Activated naive CD4-positive, alpha-beta T cell treated with anti-CD3 and anti-CD28 coated beads for 36 hours (primary cell): ENCODE measurements at places on chromosomes 6 and 20.

DNA sequence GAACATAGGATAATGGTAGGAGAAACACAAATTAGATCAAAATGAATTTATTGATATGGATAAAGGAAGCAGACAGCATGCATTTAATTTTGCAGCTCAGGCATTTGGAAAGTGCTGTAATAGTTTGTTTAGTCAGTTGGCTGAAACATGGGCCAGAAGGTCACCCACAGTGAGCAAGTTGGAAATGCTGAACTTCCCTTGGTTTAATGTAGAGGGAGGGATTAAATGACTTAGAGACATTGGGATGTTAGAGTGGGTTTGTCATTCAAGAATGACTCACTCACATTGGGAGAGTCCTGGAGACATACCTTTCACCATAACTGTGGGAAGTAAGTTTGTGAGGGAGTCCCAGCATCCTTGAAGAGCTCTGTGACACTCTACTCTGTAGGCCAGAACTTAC, 231.5 kb upstream of the PLCB4 start:
- H3K27ac ChIP-seq, result no peak overlapping the region
- H3K27me3 ChIP-seq, result no peaks in the 10 kb centered on the region
- H3K4me1 ChIP-seq, result no peaks in the 10 kb centered on the region
- H3K4me3 ChIP-seq, result no peak overlapping the region

- peaks cover 71% of the 10 kb centered on the region for H3K4me1 ChIP-seq
- peak overlapping the region; percentile 89 for H3K27ac ChIP-seq
These were observed 198.7 kb downstream of the GMPR start for GRCh38 chr6:16437095-16437494.

DNA sequence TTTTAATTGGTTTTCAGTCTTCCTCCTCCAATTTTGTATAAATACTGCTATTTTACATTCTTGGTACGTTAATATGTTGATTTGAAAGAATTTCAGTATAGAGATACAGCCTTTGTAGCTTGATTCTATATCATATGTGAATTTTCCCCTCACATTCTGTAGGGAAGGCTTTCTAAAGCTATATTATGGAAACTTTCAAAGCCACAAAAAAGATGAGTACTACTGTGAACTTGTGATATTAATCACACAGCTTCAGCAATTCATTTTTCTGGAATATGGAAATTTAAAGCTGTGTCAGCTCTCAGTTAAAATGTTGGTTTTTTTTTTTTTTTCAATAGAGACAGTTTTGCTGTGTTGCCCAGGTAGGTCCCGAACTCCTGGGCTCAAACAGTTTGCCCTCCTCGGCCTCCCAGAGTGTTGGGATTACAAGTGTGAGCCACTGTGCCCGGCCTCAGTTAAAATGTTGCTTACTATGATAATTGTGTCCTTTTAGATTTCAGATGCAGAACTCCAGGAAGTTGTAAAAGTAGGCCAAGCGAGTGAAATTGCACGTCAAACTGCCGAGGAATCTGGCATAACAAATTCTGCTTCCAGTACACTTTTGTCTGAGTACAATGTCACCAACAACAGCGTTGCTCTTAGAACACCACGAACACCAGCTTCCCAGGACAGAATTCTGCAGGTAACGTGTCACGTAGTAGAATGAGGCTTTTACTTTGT, 20.6 kb downstream of the CDC5L start:
- H3K36me3 ChIP-seq, result peaks cover 70% of the 10 kb centered on the region
- no peak for DNase-seq
- no peak overlapping the region for H3K4me3 ChIP-seq

DNA sequence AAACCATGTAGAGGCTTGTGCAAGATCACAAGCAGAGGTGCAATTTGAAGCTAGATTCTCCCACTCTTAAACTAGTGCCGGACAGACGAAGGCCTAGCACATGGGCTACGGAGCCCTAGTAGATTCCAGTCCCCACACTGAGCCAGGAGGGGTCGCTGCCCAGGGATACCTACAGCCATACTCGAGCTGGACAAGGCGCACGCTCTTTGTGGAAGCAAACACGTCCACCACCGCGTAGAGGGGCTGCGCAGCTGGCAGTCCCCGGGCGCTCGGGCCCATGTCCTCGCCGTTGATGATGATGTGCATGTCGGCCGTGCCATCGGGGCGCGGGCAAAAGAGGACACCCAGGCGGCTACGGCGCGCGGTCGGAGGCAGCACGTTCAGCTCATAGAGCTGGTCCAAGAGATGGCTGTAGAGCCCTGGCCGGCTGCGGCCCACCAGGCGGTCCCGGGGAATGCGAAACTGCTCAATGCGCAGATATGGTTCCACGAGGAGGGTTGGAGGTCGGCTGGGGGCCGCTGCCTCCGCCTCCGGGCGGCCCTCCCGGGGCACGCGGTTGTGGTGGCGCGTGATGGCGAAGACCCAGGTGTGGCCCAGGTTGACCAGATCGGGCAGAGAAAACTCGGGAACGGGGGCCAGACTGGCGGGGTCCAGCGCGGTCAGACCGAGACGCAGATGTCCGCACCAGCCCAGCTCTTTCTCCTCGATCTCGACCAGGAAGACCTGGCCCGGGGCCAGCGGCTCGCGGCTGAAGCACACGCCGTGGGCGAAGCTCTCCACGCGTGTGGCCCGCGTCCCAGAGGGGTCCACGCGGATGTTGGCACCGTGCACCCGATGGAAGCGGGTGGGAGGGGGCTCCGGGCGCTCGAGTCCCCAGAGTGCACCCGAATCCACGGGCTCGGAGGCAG, 677 bp downstream of the NEURL2 start:
- H3K36me3 ChIP-seq, result peaks cover 5% of the 10 kb centered on the region
- H3K4me1 ChIP-seq, result peaks cover 30% of the 10 kb centered on the region
- peak overlapping the region; percentile 89 for H3K4me3 ChIP-seq
- H3K27ac ChIP-seq, result peak overlapping the region; percentile 50
- peak; percentile 63 for DNase-seq

DNA sequence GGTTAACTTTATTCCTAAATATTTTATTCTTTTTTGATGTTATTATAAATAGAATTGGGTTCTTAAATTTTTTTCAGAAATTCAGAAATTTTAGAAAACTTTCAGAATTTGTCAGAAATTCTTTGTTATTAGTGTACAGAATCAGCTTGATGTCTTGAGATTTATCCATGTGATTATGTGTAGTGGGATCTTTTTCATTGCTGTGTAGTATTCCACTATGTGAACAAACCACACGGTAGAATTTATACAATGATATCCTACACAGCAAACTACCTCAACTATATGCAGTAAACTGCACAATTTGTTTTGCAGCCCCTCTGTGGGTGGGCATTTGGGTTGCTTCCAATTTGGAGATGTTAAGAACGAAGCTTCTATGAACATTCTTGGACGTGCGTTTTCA, 43.9 kb downstream of the PACSIN1 start:
- H3K4me3 ChIP-seq, result no peak overlapping the region
- no peak for DNase-seq

- peaks cover 20% of the 10 kb centered on the region for H3K4me1 ChIP-seq
- peak overlapping the region; percentile 26 for H3K4me3 ChIP-seq
- no peak for DNase-seq
These were observed 771 bp upstream of the SNAI1 start for GRCh38 chr20:49982072-49982345.

DNA sequence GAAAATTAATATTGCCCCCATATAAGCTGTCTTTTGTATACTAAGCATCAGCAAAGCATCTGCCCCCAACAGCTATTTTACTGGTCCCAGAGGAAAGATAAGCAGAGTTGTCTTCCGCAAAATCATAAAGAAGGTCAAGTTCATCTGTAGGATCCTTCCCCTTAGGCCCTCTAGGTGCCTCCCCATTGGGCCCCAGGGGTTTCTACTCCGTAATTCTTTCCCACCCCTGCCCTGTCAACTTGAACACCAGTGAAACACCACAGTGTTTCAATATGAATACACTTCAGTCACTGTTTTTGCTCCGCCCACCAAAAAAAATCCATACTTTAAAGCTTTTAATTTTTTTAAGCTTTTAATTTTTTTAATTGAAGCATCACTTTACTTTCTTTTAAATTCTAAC, 159.2 kb downstream of the ATXN1 start:
- H3K27me3 ChIP-seq, result no peaks in the 10 kb centered on the region
- H3K36me3 ChIP-seq, result peaks cover 5% of the 10 kb centered on the region
- DNase-seq, result peak; percentile 73
- H3K27ac ChIP-seq, result no peak overlapping the region

DNA sequence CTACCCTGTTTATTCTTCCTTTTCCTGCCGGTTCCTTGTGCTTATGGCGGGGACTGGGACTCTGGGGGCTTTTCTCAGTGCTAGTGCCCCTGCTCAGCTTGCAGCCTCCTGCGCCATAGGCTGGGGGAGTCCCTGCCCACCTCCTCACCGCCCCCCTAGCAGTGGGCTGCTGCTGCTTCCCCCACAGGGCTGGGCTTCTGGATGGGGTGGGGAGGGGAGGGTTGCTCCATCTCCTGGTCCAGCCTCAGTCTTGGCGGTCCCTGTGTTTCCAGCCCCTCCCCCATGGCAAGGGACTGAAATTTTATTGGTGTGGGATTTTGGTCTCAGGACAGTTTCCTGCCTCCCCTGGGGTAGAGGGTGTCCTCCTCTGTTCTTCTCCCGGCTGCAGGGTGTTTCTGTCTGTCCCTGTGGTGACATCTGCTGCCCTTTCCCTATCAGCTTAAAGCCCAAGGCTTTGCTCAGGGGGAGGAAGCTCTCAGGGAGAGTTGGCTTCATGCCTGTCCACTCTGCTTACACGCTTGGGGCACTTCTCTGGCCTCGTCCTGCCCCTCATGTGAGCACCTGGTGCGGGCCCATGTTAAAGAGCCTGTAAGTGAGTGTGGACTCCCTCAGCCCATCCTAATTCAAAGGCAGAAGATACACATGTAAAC, 100.6 kb downstream of the HIVEP1 start:
- H3K4me3 ChIP-seq, result no peak overlapping the region
- no peak overlapping the region for H3K27ac ChIP-seq
- no peak for DNase-seq
- H3K27me3 ChIP-seq, result no peaks in the 10 kb centered on the region
- peaks cover 59% of the 10 kb centered on the region for H3K4me1 ChIP-seq

GRCh38 chr6:31139599-31139998, 733 bp upstream of the PSORS1C2 start:
- no peak for DNase-seq
- H3K27me3 ChIP-seq, result no peaks in the 10 kb centered on the region
- H3K4me1 ChIP-seq, result peaks cover 4% of the 10 kb centered on the region
- H3K36me3 ChIP-seq, result peaks cover 3% of the 10 kb centered on the region
- no peak overlapping the region for H3K4me3 ChIP-seq

- H3K4me3 ChIP-seq, result no peak overlapping the region
- peaks cover 15% of the 10 kb centered on the region for H3K27me3 ChIP-seq
- peak; percentile 37 for DNase-seq
- H3K27ac ChIP-seq, result no peak overlapping the region
These were observed 164.9 kb upstream of the SASH1 start for GRCh38 chr6:148177589-148178233.

DNA sequence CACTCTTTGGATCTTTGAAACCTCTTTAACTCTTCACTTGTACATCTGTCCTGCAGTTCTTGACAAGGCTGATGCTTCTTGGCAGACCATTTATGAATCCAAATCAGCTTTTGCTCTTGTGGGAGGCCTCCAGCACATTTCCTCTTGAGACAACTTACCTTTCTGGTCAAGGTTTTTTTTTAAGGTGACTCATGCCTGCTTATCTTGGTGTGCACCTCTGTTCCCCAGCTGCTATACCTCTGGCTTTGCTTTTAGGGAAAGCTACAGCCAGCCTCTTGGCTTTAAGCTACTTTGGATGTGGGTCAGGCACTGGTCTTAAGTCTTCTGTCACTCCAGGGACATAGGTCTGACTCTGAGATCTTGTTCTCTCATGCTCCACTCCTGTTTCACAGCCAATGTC, 106.5 kb downstream of the PHF3 start:
- no peak for DNase-seq
- peaks cover 6% of the 10 kb centered on the region for H3K36me3 ChIP-seq
- H3K27me3 ChIP-seq, result no peaks in the 10 kb centered on the region
- H3K27ac ChIP-seq, result no peak overlapping the region
- no peaks in the 10 kb centered on the region for H3K4me1 ChIP-seq

- H3K4me1 ChIP-seq, result no peaks in the 10 kb centered on the region
- DNase-seq, result no peak
- no peak overlapping the region for H3K27ac ChIP-seq
- no peak overlapping the region for H3K4me3 ChIP-seq
- no peaks in the 10 kb centered on the region for H3K36me3 ChIP-seq
- no peaks in the 10 kb centered on the region for H3K27me3 ChIP-seq
These were observed 622.4 kb upstream of the FLRT3 start for GRCh38 chr20:14959506-14960475.

GRCh38 chr20:60060006-60060557, 101.9 kb downstream of the CDH26 start:
- no peaks in the 10 kb centered on the region for H3K27me3 ChIP-seq
- H3K4me1 ChIP-seq, result peaks cover 45% of the 10 kb centered on the region
- no peaks in the 10 kb centered on the region for H3K36me3 ChIP-seq
- DNase-seq, result no peak

DNA sequence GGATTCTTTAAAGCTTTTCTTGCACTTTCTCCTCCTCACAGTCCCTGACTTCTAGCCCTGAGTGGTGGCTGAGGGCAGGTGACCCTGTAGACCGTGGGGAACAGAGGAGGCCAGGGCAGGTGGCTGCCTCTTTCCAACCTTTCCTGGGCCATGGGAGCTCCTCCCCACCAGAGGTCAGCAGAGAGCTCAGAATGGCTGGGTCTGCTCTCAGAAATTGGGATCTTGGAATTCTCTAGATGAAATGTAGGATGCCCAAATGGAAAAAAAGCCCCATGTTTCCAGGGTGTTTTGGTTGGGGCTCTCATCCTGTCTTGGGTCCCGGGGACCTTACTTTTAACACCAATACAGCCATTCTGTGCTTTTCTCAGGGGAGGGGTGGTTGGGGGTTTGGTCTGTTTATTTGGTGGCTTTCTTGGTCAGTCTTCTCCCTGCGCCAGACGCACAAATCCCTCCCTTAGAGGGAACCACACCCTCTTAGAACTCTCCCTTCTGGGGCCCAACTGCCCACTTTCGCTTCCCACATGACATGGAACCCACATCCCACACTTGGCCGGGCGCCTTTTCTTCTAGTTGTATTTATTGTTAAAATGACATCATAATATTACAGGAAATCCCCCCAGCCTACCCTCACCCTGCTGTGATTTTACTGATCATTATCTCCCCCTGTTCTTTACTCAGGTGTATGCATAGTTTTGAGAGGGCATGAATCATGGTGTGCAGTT, 17.9 kb downstream of the GNAS start:
- peaks cover 4% of the 10 kb centered on the region for H3K4me1 ChIP-seq
- H3K27me3 ChIP-seq, result no peaks in the 10 kb centered on the region
- H3K36me3 ChIP-seq, result no peaks in the 10 kb centered on the region
- peak; percentile 67 for DNase-seq
- no peak overlapping the region for H3K4me3 ChIP-seq

DNA sequence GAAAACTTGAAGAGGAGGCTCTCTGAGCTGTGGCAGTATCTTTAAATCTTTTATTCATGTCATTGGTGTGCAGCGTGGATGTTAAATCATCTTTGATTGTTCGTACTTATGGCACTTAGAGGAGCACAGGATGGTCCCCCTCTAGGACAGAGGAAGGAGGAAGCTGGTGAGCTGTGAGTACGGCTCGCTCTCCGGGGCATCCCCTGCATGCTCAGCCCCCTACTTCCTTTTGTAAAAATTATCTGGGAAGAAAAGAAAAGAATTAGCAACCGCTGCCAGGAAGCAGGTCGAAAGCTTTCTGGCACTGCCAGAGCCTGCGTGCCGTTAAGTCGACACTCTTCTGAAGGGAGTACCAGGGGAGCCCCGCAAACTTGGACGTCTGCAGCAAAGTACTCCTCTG, 158.5 kb downstream of the SYNDIG1 start:
- DNase-seq, result no peak
- H3K27me3 ChIP-seq, result no peaks in the 10 kb centered on the region
- no peaks in the 10 kb centered on the region for H3K36me3 ChIP-seq
- H3K27ac ChIP-seq, result no peak overlapping the region
